Urinary bladder (tissue), 4 donors: ENCODE measurements at places on chromosomes 2 and 18. TPM values are rescaled to one million over a fixed set of nuclear protein-coding genes. Genes with fewer than 3 reads are reported as not detected.

GRCh38 chr2:144125751-144126150, 394.2 kb downstream of the ZEB2 start:
- DNase-seq = no peak

GRCh38 chr2:195622966-195623365, 34.1 kb upstream of the SLC39A10 start:
- DNase-seq = no peak

DNA sequence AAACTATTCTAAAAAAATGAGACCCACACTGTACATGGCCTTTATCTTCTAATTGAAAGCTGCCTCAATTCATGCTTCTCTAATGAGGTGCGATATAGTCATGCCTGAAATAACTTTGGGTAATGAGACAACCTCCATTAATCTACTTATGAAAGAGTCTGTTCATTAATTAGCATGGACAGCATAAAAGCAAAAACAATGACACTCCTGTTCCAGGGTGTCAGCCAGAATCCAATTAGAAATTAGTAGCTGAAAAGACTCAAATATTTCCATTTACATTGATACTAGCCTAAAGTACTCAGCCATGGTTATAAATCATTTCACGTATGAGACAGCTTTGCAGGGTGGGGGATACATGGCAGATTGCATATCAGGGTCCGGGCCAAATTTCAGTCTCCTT, 288.7 kb downstream of the AKAIN1 start:
- DNase-seq = no peak

- DNase-seq = no peak
Observed at GRCh38 chr18:66271962-66272361, 331.9 kb downstream of the CDH19 start.

EIF5B gene
- total RNA-seq = 30.5 TPM

DNA sequence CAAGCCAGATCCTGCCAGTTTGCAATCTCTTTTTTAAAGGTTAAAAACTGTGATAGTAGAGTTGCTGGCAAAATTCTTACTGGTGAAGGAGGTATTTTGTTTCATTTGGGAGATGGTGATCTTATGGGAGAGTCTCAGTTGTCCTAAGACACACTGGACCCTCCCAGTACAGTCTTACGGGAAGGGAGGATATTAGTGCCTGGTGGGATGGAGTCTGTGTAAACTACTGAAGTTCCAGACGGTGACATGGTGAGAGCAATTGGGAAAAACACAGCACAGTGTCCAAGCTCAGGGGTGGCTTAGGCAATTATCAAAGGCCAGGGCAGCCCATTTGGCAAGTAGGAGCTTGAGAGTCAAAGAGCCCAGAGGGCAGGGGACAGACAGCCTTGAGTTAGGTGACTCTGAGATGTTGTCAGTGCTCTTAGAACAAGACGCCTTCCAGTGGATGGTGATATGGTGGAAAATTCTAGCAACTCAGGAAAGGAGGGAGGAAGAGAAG, 143.7 kb upstream of the CCDC68 start:
- no peak for DNase-seq

NT5DC4 gene
- not detected for total RNA-seq

DNA sequence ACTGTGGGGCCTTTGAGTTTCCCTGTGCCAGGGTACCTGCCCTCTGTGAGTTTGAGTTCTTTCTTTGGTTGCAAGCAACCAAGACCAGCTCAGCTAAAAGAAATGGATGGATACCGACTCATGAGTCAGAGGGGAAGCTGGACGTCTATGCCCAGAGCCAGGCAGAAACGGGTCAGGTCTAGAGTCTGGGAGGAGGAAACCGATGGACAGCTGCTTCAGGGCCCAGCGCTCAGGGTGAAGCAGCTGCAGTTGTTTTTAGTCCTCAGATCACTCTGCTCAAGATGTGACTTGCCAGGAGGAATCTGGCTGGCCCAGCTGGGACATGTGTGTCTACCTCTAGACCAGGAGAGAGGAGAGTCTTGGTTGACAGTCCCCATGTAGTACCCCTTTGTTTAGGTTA, 10.1 kb upstream of the TYMS start:
- DNase-seq = no peak

TRAF3IP1 gene
- 9.6 TPM for total RNA-seq

AQP12B gene
- not detected for total RNA-seq

ABCG5 gene
- not detected for total RNA-seq

DNA sequence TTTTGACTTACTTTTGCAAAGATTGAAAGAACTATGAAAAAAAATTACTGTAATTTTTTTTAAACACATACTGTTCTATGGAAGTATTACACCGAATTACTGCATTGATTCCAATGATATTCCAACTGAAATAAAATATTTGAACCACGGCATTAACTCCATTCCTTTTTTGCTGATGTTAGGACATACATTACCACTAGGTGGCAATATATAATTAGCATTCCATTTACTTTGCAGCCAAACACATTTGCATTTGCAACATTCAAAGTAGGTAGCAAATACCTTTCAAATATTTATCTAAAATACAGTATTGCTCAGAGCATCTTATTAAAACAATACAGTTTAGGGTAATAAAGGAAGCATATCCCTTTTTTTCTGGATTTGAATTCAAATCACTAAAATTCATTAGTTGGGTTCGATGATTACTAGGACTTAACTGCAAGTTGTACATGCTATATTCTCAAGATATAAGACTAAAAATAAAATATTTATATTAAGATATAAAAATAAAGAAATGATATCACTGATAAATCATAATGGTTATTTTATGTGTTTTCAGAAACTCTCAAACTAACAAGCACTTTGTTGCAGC, 31.3 kb downstream of the LANCL1 start:
- no peak for DNase-seq

RAB27B gene
- total RNA-seq = 19.8 TPM

GRCh38 chr2:88852753-88853402, 161.4 kb downstream of the RPIA start:
- no peak for DNase-seq

- DNase-seq = no peak
Observed at GRCh38 chr2:136023416-136023815, 38.0 kb upstream of the DARS1 start.

DNA sequence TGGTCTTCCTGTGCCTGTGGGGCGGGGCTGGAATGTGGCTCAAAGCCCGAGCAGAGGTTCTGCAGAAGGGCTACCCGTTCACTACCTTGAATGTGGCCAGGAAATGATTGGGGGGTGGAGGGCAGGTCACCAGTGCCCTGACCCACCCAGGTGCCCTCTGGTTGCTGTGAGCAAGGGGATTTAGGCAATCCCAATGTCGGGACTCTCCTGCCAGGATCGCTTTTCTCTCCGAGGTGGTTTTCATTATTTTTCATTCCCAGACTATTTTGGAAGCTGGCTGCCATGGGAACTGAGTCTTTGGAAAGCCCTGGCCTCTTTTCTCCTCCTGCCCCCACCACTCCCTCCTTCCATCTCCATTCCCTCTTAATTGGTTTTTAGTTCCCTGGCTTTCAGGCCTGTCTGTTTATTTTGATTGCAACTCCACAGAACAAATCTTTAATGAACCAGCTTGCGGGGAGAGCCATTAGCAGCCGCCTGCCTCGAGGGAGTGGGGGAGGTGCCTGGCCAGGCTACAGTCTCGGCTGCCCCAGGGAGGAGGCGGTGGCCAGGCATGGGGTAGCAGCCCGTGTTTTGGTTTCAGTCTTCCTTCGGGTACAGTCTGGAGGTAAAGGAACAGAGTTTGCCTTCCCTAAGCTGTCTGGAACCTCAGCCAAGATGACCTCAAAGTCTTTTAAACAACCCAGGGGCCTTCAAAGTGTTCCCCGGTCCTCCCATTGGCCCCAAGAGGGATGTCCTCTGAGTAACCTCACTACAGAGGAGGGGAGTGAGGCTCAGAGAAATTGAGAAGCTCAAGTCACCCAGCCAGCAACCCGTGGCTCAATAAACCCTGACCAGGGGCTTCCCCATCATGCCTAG, 114.4 kb upstream of the HAAO start:
- DNase-seq = no peak

GRCh38 chr2:28995765-28996750, 15.0 kb downstream of the TOGARAM2 start:
- no peak for DNase-seq

CLEC4F gene
- total RNA-seq = not detected

PAX3 gene
- total RNA-seq = 3.3 TPM

UGT1A8 gene
- 0.16 TPM for total RNA-seq

- DNase-seq = no peak
Observed at GRCh38 chr2:25265802-25266201, 75.9 kb downstream of the DNMT3A start.

- DNase-seq = no peak
Observed at GRCh38 chr18:49597157-49597931, 35.5 kb downstream of the LIPG start.

DNA sequence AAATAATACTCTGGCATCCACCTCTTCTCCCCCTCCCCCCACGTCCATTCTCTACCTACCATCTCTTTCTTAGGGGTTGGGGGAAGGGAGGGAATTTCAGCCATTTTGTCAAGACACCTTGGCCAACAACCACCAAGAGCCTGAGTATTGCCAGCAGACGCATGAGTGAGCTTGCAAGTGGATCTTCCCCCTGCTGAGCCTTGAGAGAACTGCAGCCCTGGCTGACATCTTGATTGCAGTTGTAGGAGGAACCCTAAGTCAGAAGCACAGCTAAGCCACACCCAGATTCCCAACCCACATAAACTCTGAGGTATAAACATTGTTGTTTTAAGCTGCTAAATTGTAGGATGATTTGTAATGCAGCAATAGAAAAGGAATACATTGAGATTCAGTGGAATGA, 165.6 kb downstream of the TMEFF2 start:
- DNase-seq = no peak

GRCh38 chr2:121824264-121824663, 68.8 kb downstream of the TSN start:
- no peak for DNase-seq

DNA sequence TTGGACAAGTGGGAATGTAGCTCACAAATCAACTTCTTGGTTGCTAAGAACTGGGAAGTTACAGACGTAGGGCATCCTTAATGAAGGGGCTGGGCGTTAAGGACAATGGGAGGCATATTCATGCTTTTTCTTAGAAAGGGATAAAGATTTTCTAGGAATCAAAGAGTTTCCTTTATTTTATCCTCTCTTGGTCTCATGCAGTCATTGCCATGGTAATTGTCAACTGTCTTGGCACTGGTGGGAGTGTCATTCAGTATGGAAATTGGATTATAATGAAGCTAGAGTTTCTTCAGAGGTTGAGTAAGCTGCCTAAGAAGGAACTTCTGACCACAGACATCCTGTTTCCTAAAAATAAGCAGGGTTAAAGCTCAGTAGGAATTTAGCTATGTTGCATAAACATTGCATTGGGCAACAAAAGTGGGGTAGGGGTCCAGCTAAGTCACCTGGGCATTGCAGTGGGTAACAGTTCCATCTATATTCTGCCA, 114.0 kb downstream of the LYPD6B start:
- DNase-seq = no peak

RUFY4 gene
- total RNA-seq = not detected

DNA sequence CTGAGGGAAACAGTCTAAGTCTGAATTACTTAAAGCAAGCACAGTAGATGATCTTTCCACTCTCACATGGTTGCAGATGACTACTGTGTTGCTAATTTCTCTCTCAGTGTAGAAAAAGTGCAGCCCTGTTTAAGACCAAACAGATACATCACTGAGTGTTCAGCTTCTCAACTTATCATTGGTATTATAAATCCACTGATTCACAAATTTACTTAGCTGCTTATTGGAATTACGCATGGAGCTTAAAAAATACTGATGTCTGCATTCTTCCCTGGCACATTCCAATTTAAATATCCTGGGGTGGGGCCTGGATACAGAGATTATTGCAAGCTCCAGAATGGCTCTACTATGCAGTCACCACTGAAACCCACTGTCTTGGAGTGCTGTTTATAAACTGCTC, 411.2 kb downstream of the RND3 start:
- no peak for DNase-seq
